HS-5 (cell line): ENCODE measurements at places on chromosomes 3 and 15.
A peak's percentile ranks its signal among the peaks of the same experiment; 100 is the strongest.

GRCh38 chr3:170458285-170458684 lies 39.6 kb downstream of the CLDN11 start:
- no peak for DNase-seq

DNA sequence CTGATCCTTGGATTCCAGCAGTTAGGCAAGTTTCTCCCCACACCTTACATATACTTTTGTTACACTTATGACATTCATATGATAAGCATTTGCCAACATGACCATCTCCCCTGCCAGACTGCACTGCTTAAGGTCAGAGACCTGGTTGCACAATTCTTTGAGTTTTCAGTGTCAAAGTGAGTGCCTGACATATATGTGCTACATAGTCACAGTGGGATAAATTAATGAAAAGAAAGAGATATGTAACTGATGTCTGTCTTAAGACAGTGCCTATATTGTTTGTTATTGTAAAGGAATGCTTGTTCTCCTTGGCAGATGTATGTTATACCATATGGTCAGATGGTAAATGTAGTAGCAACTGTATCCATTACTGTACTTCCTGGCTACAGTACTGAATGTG lies 3.5 kb upstream of the DCUN1D1 start:
- no peak for DNase-seq

DNA sequence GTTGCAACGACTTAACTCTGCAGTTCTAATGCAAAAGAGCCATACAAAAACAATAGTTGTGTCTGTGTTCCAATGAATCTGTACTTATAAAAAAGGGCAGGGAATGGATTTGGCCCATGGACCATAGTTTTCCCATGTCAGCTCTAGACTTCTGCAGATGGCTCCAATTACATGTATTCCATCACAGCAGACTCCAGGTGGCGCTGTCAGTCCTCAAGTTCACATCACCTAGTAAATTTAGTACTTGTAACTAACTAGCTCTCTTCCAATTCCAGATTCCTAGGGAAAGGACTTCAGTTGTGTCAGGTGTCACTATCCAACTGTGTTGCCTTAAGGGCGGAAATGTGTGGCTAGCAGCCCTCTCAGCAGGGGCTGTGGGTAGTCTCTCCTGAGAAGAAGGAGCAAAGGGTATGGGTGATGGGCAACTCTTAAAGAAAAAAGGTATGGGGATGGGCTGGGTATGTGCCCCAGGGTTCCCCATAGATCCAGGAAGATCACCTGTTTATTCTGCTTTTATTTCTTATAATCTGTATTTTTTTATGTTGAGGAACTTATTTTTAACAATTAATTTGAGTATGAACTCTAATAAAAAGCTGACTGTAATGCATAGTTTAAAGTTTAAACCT lies 36.2 kb downstream of the BBS4 start:
- DNase-seq, result peak; percentile 18

DNA sequence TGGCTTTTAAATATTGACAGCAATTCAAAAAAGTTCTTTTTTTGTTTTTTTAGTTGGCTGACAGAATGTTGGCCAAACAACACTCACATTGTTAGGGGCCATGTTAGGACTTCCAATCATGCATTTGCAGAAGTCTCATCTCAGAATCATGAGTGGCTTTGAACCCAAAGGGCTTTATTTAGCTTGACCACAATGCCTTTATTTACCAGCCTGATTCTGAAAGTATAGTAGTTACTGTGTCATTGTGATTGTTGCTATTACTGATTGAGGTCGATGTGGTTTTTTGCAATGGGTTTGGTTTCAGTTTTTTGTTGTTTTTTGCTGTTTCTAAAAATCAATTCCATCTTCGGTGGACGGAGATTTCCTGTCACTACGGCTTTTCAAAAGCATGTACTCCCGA lies 7.2 kb downstream of the GLDN start:
- DNase-seq, result no peak

GRCh38 chr3:69648126-69648525 lies 91.1 kb upstream of the MITF start:
- DNase-seq, result no peak

DNA sequence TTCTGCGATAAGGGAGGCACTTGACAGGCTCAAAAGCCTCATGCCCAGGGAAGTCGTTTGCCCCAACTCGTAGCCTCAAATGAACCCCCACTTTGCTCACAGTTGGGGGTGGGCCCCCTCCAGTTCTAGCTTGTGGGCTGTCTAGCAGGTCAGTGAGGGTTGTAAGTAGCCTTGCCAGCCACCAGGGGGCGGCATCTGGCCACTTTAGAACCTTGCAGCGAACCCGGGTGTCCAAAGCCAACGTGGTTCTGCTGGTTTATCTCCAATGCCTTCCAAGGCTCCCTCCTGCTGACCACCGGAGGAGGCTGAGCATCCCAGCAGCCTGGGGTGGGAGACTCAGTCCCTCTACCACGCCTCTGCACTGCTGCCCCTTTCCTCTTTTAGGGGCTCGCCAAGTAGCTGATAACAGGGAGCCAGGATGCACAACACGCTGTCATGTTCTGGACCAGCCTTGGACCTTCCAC lies 9.2 kb upstream of the RBSN start:
- DNase-seq, result no peak

DNA sequence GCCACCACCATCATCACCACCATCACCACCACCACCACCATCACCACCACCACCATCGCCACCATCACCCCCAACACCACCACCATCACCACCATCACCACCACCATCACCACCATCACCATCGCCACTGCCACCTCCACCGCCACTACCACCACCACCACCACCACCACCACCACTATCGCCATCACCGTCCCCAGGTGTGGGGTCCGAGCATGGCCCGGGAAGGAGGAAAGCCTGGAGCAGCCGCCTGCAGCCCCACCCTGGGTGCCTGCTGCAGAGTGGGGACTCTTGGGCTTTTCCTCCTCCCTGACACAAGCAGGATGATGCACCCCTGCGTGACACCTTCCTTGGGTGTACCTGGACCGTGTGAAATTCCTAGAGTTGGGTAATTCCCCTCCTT lies 43.9 kb downstream of the MUC4 start:
- no peak for DNase-seq

DNA sequence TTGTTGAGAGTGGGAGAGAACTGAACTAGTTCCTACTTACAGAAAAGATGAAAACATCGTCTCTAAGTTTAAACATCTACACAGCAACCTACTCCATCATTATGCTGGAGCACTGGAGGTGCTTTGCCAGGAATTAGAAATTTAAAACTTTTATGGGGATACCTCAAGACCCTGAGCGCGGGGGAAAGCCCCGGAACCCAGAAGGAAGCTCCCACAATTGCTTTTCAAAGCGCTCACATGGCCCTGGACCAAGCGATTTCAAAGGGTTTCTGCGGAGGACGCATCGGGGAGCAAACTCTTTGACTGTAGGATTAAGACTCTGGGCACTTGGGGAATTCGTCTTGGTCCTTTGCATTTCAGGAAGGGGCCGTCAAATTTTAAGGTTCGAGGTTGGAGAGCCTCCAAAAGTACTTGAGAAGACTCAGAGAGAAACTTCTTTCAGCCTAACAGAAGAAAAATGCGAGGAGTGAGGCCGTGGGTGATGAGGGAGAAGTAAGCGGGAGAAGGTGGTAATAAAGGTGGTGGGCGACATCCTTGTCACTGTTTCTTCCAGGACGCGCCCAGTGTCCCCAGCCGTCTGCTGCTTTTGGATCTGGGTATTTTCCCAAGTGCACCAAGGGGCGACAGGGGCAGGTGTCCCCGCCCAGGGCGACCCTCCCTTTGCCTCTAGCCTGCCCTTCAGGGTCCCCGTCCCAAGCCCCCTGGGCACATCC lies 591 bp downstream of the PROK2 start:
- no peak for DNase-seq

GRCh38 chr3:124797426-124797945 lies 67.2 kb downstream of the UMPS start:
- no peak for DNase-seq

DNA sequence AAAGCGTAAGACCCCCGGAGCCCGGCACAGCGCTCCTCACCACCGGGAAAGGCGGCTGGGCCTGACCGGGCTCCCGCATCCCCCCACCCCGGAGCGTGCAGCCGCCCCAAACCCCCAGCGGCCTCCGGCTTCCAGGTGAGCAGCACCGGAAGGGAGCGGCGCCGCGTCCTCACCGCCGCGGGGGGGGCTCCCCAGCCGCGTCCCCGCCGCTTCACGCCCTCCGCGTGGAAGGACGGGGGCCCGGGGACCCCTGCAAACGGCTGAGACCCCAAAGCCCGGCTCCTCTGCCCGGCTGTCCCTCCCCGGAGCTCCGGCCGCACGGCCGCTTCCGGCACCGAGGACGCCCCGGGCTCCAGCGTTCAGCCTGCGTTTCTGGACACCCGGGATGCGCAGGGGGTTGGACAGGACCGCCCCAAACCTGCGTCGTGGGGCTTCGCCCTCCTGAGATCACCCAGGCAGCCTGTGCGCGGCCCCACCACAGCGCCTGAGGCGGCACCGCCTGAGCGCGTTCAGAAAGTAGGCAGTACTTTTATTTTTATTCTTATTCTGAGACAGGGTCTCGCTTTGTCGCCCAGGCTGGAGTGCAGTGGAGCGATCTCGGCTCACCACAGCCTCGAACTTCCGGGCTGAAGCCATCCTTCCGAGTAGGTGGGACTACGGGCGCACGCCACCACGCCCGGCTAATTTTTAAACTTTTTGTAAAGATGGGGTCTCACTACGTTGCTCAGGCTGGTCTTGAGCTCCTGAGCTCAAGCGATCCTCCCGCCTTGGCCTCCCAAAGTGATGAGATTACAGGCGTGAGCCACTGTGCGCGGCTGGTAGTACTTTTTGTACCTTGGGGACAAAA lies 51.6 kb upstream of the BLM start:
- no peak for DNase-seq

- peak; percentile 59 for DNase-seq
Observed at GRCh38 chr3:131591394-131592014, 88.7 kb upstream of the MRPL3 start.

GRCh38 chr3:2156244-2156847 lies 57.7 kb downstream of the CNTN4 start:
- DNase-seq, result no peak

- no peak for DNase-seq
Observed at GRCh38 chr15:51111061-51111460, 16.4 kb upstream of the TNFAIP8L3 start.
